ENCODE measurements at places on chromosomes 2 and 18.

DNA sequence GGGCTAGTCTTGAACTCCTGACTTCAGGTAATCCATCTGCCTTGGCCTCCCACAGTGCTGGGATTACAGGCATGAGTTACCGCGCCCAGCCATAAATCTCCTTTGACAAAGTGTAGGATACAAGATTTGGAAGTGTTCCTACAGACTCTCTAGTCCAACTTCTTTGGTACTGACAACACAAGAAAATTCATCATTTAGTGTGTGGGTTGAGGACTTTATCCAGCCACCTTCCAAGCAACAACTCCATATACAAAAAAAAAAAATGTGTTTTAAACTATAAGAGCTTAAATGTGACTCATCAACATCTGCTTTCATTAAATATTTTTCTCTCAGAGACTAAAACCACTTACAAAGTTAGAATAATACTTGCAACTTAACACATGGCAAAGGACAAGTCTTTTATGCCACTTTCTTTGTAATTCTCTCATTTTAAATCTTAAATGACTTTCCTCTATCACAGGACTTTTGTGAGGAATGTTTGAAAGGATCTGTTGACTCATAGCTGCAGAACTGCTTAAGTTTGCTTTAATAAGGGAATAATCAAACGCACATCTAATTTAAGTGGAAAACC lies 46.2 kb upstream of the ITGAV start:
- no peak for DNase-seq

DNA sequence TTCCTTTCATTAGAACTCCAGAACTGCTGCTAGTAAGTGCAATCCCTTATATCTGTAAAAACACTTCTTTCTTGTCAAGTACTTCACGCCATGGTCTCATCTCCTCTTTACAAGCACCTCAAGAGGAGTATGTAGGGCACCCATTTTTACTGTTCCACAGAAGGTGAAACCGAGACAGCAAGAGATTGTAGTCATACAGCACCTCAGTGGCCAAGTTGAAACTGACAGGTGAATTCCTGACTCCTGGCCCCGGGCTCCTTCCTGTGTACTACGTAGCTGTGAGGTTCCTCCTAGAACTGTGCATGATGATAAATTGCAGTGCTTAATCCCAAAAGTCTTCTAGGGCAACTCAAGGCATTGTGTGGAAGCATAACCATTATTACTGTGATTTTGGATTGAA lies 131.5 kb upstream of the MEIS1 start:
- no peak for DNase-seq

- no peak for DNase-seq
Measured at GRCh38 chr2:162174746-162175145, 22.7 kb upstream of the GCG start.

DNA sequence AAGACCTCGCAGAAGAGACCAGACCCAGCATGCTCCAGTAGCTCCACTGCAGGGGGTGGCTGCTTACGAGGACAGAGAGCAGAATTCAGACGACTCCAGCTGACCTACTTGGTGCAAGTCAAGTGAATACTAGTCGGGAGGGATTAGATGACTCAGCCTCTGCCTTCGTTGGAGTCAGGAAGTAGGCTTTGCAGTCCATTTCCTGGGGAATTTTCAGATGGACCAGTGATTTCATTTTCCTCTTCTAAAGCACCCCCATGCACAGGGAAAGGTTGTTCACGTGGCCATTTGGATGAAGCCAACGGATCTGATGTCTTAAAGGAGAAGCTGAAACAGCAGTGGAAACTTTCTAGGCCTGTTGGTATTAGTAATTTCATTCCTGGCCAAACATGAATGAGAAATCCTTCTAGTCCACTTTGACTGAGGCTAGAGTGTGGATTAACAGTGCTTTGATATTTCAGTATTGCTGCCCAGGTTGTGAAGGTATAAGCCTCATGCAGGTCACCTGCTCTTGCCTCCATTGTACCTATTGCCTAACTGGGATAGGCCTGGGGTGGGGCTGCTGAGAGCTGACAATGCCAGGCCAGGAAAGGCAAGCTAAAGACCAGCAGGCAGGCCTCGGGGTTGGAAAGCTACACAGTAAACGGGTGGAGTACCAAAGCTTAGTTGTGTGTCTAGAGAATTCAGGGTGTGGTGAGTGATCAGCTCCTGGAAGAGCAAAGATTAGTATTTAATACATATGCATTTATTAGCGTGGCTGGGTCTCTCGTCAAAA lies 117.6 kb upstream of the FOSL2 start:
- DNase-seq: no peak

GRCh38 chr2:150767991-150768746 lies 280.7 kb upstream of the RND3 start:
- DNase-seq: no peak

DNA sequence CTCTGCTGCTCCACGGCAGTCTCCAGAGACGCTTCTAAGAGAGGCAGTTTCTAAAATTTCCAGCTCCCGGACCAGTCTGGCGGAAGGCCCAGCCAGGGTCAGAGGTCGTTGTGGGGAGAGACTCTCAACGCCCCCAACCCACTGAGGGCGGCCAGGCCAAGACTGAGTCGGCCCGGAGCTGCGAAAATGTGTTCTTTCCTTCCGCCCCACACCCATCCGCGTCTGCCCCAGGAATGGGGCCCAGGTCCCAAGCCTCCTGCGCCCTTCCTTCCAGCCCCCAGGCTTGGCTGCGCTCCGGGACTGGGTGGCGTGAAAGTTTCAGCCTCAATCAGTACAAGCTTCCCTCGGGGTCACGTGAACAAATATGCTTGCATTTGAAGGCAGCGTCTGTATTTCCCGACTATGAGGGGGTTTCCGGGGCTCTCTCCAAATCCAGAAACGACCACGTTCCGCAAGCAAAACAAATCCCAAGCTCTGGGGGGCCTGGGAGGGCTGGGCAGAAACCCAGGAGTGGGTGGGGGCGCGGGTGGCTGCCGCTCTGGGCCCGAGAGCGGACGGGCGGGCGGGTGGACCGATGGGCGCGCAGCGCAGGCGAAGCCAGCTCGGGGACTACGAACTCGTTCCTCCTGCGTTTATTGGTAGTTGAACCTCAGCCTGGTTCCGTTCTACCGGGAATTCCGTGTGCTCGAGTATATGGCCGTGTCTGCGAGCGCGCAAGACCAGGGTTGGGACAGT lies 3.3 kb downstream of the HOXD3 start:
- DNase-seq: no peak

GRCh38 chr18:23230686-23231085 lies 95.4 kb downstream of the CABLES1 start:
- DNase-seq: no peak

DNA sequence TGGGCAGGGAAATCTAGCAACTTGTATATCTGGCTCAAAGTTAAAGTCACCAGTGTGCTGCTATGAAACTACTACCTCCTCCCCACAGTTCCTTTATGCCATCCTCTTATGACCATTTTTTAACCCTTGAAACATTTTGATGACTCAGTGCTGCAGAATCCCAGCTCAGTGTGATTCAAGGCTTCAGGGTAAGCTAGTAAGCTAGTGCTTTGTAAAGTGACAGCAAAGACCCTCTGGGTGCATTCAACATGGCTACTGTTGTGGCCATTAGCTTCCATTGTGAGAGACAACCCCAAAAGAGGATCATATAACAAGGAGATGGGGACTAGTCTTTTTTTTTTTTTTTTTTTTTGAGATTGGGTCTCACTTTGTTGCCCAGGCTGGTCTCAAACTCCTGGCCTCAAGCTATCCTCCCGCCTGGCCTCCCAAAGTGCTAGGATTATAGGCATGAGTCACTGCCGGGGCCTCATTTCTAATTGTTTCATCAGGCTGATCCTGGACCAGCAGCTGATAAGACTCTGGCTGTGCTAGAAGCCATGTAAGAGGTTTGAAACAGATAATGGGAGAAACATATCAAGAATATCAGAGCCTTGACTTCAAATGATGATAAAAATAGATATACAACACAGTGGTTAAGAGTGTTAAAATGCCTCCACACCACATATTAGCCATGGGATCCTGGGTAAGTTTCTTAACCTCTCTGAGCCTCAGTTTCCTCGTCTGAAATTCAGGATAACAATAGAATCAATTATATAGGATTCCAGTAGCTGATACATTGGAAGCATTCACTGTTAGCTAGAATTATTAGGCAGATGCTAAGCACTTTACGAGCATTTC lies 65.7 kb upstream of the RTN4 start:
- DNase-seq: no peak

DNA sequence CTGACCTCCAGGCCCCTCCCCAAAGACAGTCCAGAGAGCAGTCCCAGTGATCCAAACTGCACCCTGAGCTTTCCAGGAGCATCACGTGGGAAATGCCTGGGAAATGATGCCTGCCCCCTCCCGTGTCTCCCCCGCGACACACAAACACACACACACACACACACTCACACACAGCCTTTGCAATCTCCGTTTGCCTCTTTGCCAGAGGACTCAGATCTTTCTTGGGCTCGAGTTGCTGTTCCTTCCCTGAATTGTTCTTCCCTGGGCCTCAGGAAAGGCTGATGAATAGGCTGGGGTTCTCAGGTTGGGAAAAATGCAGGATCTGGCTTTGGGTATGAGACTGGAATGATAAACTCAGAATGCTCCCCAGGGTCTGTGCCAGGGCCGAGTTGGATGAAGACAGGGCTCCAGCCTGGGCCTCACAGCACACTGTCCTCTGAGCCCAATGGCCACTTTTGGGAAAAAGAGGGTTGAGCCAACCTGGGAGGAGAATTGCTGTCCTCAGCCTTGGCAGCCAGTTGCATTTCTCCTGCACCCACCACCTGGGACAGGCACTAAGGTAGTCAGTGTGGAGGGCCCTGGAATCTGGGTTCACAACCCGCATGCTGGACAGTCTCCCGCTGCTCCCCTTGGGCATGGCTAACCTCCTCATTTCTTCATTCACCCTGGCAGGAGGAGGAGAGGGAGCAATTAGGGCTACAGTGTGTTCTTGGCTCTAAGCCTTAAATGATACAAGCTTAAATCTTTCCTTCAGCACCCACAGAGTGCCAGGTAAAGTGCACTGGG lies 43.9 kb upstream of the ATP6V1B1 start:
- DNase-seq: no peak

- no peak for DNase-seq
Measured at GRCh38 chr18:67219821-67220220, 296.7 kb downstream of the DSEL start.

GRCh38 chr2:62404913-62405312 lies 101.1 kb downstream of the TMEM17 start:
- DNase-seq: no peak

- no peak for DNase-seq
Measured at GRCh38 chr2:224041554-224041953, 2.5 kb upstream of the SERPINE2 start.
